A549 treated with GW870086 at 1 μM for 4 hours (cell line): ENCODE measurements at places on chromosomes 2 and 18. TPM values are rescaled to one million over a fixed set of nuclear protein-coding genes. Genes with fewer than 3 reads are reported as not detected.

The UGT1A8 gene
- 0.07 to 0.28 TPM in 2 of 5 replicates, not detected in the others for total RNA-seq

The DTNA gene
- 0.10 to 0.33 TPM (median 0.27 TPM) in 4 of 5 replicates, not detected in the other for total RNA-seq

The DSC3 gene
- total RNA-seq: 1.2 to 1.7 TPM (median 1.5 TPM) in 5 replicates

The MAL gene
- not detected in 5 replicates for total RNA-seq

The POTEJ gene
- not detected in 5 replicates for total RNA-seq

The TWIST2 gene
- 9.9 to 17.5 TPM (median 16.6 TPM) in 5 replicates for total RNA-seq

The DSG2 gene
- total RNA-seq: 43.0 to 68.6 TPM (median 65.3 TPM) in 5 replicates

The GAL3ST2 gene
- total RNA-seq: 0.10 to 0.34 TPM (median 0.13 TPM) in 5 replicates

The TCF23 gene
- not detected in 5 replicates for total RNA-seq

The ANKRD29 gene
- 10.6 to 17.8 TPM (median 16.6 TPM) in 5 replicates for total RNA-seq

The DNER gene
- total RNA-seq: 7.5 to 11.5 TPM (median 9.1 TPM) in 5 replicates

The C18orf54 gene
- total RNA-seq: 1.6 to 3.4 TPM (median 2.6 TPM) in 5 replicates

The THSD7B gene
- not detected in 5 replicates for total RNA-seq

The XIRP2 gene
- not detected in 5 replicates for total RNA-seq

The MYO7B gene
- total RNA-seq: 0.11 to 0.29 TPM (median 0.19 TPM) in 4 of 5 replicates, not detected in the other

The PPM1B gene
- 23.7 to 31.4 TPM (median 29.4 TPM) in 5 replicates for total RNA-seq

The AGXT gene
- not detected in 5 replicates for total RNA-seq

The SIGLEC15 gene
- not detected in 5 replicates for total RNA-seq

The DCC gene
- total RNA-seq: not detected in 5 replicates

The ALLC gene
- 0.08 TPM in 1 of 5 replicates, not detected in the others for total RNA-seq

The TIGD1 gene
- total RNA-seq: 4.6 to 5.2 TPM (median 4.9 TPM) in 5 replicates

The BCL11A gene
- total RNA-seq: 0.10 to 0.36 TPM in 2 of 5 replicates, not detected in the others

The CIAO1 gene
- 74.6 to 87.1 TPM (median 84.0 TPM) in 5 replicates for total RNA-seq

The LRP1B gene
- total RNA-seq: 0.01 TPM in 2 of 5 replicates, not detected in the others

The MALL gene
- 166 to 184 TPM (median 172 TPM) in 5 replicates for total RNA-seq

The WDSUB1 gene
- 7.6 to 8.8 TPM (median 8.1 TPM) in 5 replicates for total RNA-seq

The TUBB8B gene
- total RNA-seq: not detected in 5 replicates

The POU3F3 gene
- total RNA-seq: not detected in 5 replicates

The ATOH8 gene
- 7.2 to 10.5 TPM (median 8.1 TPM) in 5 replicates for total RNA-seq

The UGT1A9 gene
- total RNA-seq: 4.1 to 6.1 TPM (median 4.5 TPM) in 5 replicates

The FBLN7 gene
- 0.37 to 0.70 TPM (median 0.63 TPM) in 5 replicates for total RNA-seq

The KATNAL2 gene
- 1.5 to 2.9 TPM (median 1.9 TPM) in 5 replicates for total RNA-seq

The USP37 gene
- 3.6 to 5.9 TPM (median 5.2 TPM) in 5 replicates for total RNA-seq

The REG3A gene
- total RNA-seq: not detected in 5 replicates

The REEP1 gene
- 0.77 to 1.1 TPM (median 1.1 TPM) in 5 replicates for total RNA-seq

The UGT1A4 gene
- not detected in 5 replicates for total RNA-seq

The PDE1A gene
- 0.15 to 0.19 TPM (median 0.17 TPM) in 4 of 5 replicates, not detected in the other for total RNA-seq

The CFAP53 gene
- total RNA-seq: 0.26 to 0.43 TPM (median 0.30 TPM) in 5 replicates

The CDKL4 gene
- 0.08 TPM in 1 of 5 replicates, not detected in the others for total RNA-seq

The ADRA2B gene
- total RNA-seq: 0.03 to 0.13 TPM (median 0.08 TPM) in 5 replicates

The MC4R gene
- not detected in 5 replicates for total RNA-seq

The CD226 gene
- total RNA-seq: 0.06 to 0.27 TPM (median 0.19 TPM) in 5 replicates

The FBXO48 gene
- total RNA-seq: 0.34 to 0.61 TPM (median 0.52 TPM) in 5 replicates

The ACADL gene
- total RNA-seq: 0.06 to 0.09 TPM (median 0.07 TPM) in 3 of 5 replicates, not detected in the others

The CCDC121 gene
- total RNA-seq: 2.5 to 4.7 TPM (median 4.2 TPM) in 5 replicates
